Activated CD4-positive, alpha-beta T cell treated with anti-CD3 and anti-CD28 coated beads, Interleukin-2, amount 50 U/mL, for 24 hours (primary cell): ENCODE measurements at places on chromosomes 11 and 22.

- no peak for DNase-seq
Observed at GRCh38 chr11:6828103-6828502, 17.4 kb upstream of the OR10A5 start.

GRCh38 chr11:70314730-70315129 lies 44.2 kb downstream of the PPFIA1 start:
- no peak for DNase-seq

- DNase-seq: no peak
Observed at GRCh38 chr11:102491969-102492368, 38.6 kb downstream of the MMP7 start.

DNA sequence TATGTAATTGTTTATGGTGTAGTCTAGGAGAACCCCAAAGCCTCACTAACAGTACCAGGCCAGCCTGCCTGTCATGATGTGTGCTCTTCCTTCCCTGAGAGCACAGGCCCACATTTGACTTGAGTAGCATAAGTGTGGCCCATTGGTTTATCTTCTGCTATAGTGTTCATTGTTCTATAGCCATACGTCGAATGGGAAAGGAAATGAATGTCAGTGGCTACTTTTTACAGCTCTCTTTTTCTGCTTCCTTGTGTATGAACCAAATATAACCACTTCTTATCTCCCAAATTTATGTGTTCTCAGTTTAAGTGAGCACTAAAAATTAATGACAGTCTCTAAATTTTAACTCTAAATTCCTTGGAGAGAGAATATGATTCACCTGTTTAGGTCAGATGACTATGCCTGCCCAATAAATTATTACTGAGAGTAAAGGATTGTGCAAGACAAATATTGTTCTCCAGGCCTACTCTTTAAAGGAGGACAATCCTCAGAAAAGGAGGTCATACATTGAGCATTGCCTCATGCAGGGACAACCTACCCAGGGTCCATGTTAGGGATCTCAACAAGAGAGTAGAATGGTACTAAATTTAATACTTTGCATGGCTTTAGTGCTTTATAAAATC lies 222.9 kb upstream of the ARHGAP20 start:
- no peak for DNase-seq

GRCh38 chr22:30205281-30206115 lies 41.1 kb downstream of the LIF start:
- no peak for DNase-seq

DNA sequence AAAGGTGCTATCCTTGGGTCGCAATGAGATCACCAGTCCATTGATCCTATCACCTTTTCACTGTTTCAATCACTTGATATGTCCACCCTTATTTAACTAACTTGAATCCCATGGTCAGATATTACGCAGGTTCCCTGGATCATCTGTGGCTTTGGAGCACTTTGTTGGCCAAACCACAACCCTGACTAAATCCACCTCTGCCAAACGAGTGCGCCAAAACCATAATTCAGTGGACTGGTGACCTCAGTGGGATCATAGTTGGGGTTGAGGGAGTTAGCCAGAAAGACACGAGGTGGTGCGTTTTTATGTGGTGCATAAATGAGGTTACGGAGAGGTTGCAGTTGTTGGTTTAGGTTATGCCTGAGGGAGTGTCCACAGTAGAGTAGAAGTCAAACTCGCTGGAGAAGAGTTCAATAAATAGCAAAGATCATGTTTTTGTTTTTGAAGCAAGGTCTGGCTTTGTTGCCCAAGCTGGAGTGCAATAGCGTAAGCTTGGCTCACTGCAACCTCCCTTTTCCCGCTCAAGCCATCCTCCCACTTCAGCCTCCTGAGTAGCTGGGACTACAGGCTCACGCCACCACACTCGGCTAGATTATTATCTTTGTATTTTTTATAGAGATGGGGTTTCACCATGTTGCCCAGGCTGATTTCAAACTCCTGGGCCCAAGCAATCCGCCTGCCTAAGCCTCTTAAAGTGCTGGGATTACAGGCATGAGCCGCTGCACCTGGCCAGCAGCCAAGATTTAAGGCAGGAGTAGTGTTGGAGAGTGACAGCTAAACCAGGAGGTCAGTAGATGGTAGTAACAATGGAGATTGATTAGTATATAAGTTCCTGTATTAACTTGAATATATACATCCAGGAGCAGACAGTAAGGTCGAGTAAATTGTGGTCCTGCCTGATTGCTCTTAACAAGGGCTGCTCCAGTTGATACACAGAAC lies 4.5 kb downstream of the FOXR1 start:
- DNase-seq: no peak

GRCh38 chr22:44344407-44344806 lies 31.7 kb upstream of the SHISAL1 start:
- DNase-seq: no peak
